ENCODE measurements at places on chromosomes 6 and 20. TPM values are rescaled to one million over a fixed set of nuclear protein-coding genes. Genes with fewer than 3 reads are reported as not detected.

DNA sequence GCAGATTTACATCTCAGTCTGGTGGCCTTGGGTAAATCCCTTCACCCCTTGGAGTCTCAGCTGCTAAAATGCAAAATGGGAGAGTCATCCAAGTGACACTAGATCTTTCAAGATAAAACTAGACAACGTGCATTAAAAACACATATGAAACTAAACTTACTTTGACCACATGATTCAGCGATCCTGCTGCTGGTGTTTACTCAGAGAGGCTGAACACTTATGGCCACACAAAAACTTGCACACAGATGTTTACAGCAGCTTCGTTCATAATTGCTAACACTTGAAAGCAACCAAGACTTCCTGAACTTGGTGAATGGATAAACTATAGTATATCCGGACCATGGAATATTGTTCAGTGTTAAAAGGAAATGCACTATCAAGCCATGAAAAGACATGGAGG lies 55.3 kb upstream of the GPR6 start:
- no peak for DNase-seq

DNA sequence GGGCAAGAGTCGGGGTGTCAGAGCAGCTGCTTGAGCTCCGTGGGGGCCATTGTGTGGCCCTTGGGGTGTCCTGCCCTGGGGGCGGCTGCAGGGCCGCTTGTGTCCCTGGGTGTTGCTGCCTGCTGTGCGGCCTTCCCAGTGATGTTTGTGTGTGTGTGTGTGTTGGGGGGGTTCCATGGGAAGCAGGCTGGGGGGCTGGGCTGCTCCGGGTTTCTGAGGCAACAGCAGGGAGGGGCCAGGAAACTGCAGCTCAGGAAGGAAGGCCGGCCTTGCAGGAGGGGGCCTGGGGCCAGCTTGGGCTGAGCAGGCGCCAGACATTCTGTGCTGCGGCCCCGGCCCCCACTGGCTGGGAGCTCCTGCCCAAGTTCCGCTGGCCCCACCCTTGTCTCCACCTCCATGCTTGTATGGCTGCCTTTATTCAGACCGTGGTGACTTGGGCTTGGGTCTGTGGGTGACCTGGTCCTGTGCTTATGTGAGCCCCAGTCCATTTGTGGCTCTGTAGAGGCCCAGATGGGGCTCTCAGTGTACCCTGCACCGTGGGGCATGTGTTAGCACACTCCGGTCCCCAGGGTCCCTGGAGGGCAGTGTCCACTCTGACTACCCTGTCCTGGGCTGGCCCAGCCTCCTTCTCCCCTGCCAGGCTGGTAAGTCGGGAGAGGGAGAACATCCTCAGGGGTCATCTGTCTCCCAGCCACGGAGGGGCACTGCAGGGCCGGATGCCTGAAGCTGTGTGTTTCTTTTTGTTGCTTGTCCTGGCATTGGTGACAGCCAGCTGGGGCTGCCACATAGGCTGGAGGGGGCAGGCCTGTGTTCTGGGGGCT lies 4.6 kb upstream of the SOX18 start:
- no peak for DNase-seq

GRCh38 chr6:169895000-169895759 lies 143.8 kb downstream of the ERMARD start:
- no peak for DNase-seq

GRCh38 chr6:162942866-162943265 lies 215.1 kb downstream of the PACRG start:
- DNase-seq = no peak

GRCh38 chr6:39901670-39902069 lies 32.6 kb downstream of the MOCS1 start:
- DNase-seq = no peak

- DNase-seq = no peak
Measured at GRCh38 chr6:6584310-6585002, 4.1 kb upstream of the LY86 start.

- no peak for DNase-seq
Measured at GRCh38 chr20:24952376-24953208, 3.5 kb downstream of the CST7 start.

The ARHGAP18 gene
- 26.9 TPM for total RNA-seq

The BPIFB2 gene
- not detected for total RNA-seq

The CUTA gene
- 162 TPM for total RNA-seq

The WFDC5 gene
- total RNA-seq = not detected

The PROKR2 gene
- total RNA-seq = not detected

The FGD2 gene
- total RNA-seq = 5.1 TPM
